ENCODE measurements at places on chromosomes 1 and 21.
A peak's percentile ranks its signal among the peaks of the same experiment; 100 is the strongest.

DNA sequence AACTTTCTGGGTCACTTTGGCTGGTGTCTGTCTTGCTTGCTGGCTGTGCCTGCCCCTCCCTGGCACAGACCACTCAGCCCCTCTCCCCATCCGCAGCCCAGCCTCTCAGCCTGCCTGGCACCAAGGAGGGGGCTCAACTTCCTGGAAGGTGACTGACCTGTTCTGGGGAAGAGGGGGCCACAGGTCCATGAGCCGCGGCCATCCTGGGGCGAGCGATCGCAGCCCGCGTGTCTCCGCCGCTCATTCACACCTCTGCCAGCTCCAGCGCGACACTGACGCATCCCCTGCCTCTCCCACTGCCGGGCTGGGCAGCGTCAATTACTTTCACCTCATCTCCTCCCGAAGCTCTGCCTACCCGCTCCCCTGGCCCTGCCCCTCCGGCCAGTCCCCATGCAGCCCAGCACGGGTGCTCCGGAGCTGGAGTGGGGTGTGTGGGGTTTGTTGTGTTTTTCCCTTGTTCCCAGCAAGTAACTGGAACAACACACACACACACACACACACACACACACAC lies 14.3 kb downstream of the SLC6A9 start:
- DNase-seq = no peak

DNA sequence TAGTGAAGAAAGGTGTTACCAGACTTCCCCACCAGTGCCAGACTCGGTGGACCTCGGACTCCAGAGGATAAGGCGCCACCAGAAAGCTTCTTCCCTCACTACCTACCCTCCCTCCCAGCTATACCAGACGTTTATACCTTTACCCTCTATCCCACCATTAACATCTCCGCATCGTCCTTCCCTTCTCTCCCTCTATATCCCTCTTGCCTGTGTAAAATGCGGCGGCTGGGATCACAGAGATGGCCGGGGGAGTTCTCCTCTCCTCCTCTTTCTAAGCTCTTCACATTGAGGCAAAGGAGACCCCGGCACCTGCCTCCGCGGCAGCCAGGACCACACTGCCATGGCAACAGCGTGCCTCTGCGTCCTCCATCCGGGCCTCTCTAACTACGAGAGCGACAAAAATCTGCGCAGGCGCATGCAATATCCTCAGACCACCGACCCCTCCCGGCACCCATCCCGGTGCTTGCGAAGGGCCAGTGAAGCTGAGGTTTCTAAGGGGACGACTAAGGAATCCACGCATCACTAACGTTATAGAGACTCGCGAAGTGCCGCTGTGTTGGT lies at the start of gene CCDC181:
TSS of gene CCDC181 (minus strand) at position 394 of the 561 bp plus-strand sequence. CDS start 2,547 bp downstream, outside the sequence.
- peak; percentile 80 for DNase-seq

- no peak for DNase-seq
Measured at GRCh38 chr1:208951026-208951525, 632.4 kb upstream of the CAMK1G start.

DNA sequence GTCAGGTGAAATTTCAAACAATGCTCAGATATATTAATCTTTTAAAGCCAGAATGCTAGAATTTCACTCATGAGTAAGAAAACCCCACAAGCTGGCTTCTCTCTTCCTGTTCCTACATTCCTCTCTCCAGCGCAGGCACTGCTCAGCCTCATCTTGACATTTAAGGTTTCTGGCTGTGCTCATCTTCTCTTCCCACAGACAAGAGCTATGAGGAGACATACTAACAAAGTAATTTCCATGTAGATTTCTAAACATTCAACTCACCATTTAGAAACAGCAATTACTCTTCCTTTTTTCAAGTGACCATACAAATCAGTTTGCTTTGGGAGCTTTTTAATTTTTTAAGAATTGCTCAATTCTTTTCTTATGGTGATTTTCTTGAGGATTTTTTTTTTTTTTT lies 7.8 kb upstream of the LRRC8D start:
- DNase-seq = no peak

DNA sequence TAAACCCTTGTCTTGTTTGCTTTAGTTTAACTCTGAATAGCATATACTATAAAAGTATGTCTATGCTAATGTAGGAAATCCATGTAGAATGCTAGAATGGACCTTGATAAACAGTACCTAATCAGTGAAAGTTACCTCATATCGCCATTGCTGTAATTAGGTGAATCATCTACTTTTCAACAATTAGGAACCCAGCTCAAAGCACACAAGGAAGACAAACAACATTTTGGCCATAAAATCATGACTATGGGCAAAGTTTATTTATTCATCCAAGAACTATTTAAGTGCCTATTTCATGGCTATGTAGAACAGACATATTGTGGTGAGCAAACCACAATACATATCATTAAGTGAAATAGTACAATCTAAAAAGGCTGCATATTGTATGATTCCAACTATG lies 1043.2 kb downstream of the BRINP3 start:
- DNase-seq = no peak

GRCh38 chr1:57826535-57826934 lies 402.7 kb upstream of the DAB1 start:
- DNase-seq = no peak

- DNase-seq = no peak
Measured at GRCh38 chr1:224766266-224766665, 150.1 kb downstream of the CNIH3 start.

GRCh38 chr1:209416039-209416438 lies 167.5 kb upstream of the CAMK1G start:
- no peak for DNase-seq

DNA sequence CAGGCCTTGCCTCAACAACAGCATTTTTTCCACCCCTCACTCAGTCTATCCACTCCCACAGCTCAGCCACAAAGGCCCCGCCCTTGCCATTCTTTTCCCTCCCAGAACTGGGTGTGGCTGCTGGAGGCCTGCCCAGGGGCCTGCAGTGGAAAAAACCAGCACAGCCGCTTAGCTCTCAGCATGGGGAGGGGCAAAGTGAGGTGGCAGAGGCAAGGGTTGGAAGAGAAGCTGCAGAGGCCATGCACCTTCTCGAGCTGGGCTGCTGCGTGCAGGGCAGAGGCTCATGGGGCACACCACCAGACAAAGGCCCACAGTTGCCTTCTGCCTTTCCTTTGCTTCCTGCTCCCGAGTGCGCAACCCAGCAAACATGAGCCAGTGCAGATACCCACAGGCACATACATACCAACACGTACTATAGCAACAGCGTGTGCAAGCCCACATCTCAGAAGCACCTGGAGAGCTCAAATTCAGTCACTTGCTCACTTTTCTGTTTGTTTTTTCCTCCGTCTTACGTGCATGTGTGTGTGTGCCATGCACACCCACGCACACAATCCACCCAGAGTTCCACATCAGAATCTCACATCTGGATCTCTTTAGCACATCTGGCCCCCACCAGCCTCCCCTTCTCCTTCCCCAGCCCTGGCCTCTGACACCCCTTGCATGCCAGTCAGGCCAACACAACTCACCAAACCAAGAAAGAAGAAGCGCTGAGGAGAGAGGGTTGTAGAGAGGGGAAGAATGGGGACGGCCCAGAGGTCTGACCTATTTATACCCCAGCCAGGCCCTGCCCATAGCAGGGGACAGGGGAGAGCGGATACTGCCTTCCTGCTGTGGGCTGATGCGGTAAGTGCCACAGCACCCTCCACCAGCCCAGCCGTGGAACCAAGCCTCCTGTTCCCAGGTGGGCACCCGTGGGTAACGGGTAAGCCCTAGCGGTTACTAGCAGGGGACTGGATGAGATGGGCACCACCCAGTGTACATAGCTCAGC lies at the start of gene S100A4:
TSS of gene S100A4 (minus strand) at position 740 of the 989 bp plus-strand sequence. CDS start 1,012 bp downstream, outside the sequence.
- DNase-seq = peak; percentile 90

DNA sequence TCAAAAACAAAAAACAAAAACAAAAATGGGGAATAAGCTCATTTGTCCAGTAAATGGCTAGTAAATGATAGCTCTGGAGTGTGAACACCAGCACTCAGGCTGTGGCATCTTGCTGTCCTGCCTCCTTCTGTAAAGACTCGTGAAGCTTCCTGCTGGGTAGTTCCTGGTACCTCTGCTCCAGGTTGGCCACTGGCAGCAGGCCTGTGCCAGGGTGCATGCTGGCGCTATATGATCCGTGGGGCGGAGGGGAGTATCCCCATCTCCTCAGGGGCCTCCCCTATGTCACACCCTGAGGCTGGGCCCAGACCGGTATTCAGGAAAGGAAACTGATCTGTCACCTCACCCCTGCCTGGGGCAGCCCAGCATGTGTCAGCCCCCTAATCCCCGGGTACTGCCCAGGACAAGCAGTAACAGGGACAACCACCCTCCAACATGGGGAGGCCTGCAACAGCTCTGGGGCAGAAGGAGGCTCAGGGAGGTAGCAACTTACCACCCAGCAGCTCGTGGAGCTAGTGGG lies 14.1 kb downstream of the ALPL start:
- no peak for DNase-seq

- DNase-seq = no peak
Measured at GRCh38 chr1:245464290-245464689, 309.5 kb downstream of the KIF26B start.

GRCh38 chr1:234768171-234768568 lies 158.2 kb upstream of the IRF2BP2 start:
- no peak for DNase-seq

- DNase-seq = no peak
Measured at GRCh38 chr1:108503062-108503733, 53.1 kb downstream of the NBPF6 start.

- peak; percentile 83 for DNase-seq
Measured at GRCh38 chr1:115641762-115642167, at the start of gene VANGL1. TSS of gene VANGL1 (plus strand) at chr1:115641970. CDS start at chr1:115651414, 9,444 bp downstream.

GRCh38 chr1:6358757-6359201 lies 34.8 kb downstream of the ACOT7 start:
- DNase-seq = peak; percentile 33

DNA sequence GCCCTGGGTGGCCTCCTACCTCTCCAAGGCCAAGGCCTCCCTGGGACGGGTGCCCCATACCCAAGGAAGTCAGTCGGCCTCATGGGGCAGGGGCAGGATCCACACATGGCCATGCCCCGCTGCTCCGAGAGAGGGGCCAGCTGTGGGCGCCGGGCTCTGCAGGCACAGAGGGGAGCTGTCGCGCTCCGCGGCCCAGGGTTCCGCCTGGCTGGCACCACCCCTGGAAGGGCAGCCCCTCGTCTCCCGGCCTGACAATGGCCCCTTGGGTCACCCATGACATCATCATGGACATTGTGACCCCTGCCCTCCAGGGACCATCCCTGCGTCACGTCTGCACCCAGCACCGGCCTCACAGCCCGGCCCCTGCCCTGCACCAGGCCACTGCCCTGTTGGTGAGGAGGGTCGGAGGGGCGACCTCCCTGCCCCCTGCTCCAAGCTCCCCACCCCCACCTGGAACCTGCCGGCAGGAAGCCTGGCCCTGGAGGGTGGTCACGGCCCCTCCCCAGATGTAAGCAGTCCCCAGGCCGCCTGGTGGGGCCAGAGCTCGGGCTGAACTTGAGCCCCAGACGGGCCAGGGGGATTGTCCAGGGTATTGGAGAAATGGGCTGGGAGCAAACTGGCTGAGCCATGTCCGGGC lies 5.8 kb downstream of the TTLL10 start:
- peak; percentile 33 for DNase-seq

- no peak for DNase-seq
Measured at GRCh38 chr1:155052439-155053395, 1.6 kb downstream of the ADAM15 start.

- peak; percentile 25 for DNase-seq
Measured at GRCh38 chr1:68495968-68496679, 758 bp downstream of the DEPDC1 start.

DNA sequence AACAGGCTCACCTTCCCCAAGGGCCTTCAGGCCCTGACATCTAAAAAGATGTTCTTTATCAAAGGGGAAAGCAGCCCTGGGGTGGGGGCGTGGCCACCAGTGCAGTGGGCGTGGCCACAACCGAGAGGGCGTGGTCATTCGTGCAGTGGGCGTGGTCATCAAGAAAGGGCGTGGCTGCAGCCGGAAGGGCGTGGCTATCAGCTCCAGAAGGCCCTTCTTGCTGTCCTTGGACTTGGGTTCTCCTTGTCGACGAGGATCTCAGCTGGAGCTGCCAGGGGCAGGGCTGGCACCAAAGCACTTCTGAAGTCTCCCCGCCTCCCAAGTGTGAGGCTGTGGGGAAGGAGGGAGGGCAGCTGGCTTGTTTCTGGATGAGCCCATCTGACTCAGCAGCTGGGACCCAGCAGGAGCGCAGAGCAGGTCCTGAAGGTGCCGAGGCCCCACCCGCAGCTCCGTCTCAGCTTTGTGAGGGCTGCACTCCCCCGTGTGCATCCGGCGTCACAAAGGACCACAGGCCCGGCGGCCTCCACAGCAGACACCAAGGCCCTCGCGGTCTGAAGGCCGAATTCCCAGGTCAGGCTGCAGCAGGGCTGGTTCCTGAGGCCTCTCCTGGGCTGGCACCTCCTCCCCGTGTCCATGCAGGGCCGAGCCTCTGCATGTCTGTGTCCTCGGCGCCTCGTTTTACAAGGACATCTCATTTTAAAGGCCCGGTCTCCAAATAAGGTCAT lies 12.8 kb downstream of the PDE9A start:
- peak; percentile 71 for DNase-seq

DNA sequence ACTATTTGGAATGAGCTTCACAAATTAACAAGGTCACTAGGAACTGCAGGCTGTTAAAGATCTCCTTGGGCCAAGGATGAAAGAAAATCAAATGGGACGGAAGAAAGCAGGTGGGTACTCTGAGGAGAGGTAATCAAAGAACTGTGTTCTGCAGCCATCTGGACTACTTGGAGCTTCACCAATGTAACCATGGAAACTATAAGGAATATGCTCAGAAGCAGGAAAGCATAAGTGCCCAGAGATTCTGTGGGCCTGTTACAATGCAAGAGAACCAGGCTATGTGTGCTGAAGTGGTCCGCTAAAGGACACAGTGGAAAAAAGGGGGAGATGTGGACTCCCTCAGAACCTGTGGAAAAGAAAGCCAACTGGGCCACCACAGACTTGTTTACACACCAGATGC lies 238.5 kb downstream of the PTGER3 start:
- DNase-seq = no peak

GRCh38 chr1:229070168-229070567 lies 200.7 kb upstream of the RAB4A start:
- no peak for DNase-seq

DNA sequence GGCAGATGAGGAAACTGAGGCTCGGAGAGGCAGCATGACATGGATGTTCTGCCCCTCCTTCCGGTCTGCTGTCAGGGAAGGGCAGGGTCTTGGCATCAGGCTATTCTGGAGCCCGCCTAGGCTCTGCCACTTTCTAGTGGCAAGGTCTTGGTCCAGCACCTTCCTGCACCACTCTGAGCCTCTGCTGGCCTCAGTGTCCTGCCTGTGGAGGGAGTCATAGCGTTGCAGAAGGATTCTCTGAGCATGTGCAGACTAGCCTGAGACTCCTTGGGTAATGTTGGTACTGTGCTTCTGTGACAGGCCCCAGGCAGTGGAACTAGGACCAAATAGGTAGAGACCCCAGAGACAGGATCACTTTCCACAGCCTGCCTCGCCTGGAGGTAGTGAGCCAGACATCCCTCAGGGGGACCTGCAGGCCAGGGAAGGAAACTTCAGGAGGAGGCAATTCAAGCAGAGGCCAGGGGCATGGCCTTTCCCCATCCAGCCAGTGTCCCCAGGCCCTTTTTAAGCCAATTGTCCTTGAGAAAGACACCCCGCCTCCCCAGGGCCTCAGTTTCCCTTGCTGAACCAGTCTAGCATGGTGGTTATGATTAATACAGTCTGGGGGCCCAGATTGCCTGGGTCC lies 10.6 kb downstream of the EDN2 start:
- no peak for DNase-seq

- DNase-seq = no peak
Measured at GRCh38 chr1:109770331-109771095, 6.8 kb upstream of the EPS8L3 start.

GRCh38 chr1:217495249-217495648 lies 135.6 kb downstream of the GPATCH2 start:
- DNase-seq = no peak
